Esophagus muscularis mucosa (tissue), 4 donors: ENCODE measurements at places on chromosomes 3 and 15.
A peak's percentile ranks its signal among the peaks of the same experiment; 100 is the strongest.

GRCh38 chr3:40152482-40153133 lies 156.9 kb upstream of the EIF1B start:
- peak; percentile 60 for DNase-seq

DNA sequence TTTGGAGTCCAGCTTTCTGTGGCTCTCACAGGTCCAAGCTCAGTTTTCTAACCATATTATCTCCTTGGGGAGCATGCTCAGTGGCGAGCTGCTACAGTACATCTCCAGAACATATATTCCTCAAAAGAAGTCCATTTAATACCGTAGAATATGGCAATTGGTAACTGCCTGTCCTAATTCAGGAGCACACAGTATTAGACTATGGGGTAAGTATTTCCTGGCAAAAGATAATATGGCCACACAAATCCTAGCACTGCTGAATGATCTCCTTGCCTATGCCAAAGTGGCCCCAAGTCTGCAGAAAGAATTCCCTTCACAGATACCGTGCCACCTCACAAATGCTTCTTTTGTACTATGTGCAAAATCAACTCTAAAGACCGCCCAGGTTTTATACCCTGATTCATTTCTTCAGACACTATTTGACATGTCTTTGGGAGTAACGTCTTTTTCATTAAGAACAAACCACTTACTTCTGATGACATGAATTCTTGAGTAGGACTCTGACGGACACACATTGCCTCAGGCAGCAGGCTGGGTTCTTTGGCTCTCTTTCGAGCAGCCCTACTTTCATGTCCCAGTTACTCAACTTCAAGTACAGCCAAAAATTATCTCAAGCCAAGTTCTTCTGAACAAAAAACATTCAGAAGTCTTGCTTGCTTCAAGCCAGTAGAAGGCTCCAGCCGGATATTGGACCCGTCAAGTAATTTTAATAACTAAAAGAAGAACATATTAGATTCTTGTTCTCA lies 368.3 kb upstream of the DCBLD2 start:
- DNase-seq = peak; percentile 89

GRCh38 chr3:154779571-154779970 lies 300.5 kb upstream of the MME start:
- DNase-seq = no peak

DNA sequence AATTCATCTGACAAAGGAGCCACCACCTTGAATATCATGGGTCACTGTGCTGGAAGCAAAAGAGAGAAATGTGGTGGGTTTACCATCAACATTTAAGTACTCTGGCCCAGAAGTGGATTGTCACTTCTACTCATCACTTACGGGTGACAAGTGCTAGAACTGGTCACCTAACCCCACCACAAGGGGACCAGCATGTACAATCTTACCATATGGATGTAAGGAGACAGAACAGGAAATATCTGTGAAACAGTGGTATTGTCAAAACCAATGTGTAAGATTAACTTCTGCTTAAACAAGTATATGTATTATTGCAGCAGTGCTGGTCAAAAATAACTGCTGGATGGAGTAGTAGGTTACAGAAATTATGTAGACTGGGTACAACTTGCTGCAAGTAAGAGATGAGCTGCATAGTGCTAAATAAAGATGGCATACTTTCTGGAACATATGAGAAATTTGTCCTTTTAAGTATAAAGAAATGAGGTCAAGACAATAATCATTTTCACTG lies 171.8 kb downstream of the POTEB3 start:
- DNase-seq = no peak

- no peak for DNase-seq
Measured at GRCh38 chr3:184099806-184100686, 3.2 kb downstream of the HTR3E start.

- DNase-seq = no peak
Measured at GRCh38 chr3:130895690-130896488, 2.0 kb downstream of the ATP2C1 start.

DNA sequence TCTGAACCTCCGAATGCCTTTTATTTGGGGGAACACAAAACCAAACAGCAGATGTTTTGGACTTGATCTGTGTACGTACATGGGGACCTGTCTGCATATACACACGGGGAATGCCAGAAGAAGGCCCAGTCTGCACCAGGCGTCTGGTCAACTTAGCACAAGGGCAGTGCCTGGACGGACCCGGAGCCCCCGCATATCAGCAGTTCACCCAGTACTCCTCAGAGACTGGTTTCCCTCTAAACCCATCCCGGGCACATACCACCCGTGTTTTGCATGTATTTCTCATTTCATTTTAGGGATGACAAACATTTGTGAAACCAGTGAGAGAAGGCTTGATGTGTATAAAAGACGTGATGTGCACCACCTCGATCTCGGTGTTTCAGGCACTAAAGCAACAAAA lies 49.7 kb downstream of the KLHL25 start:
- DNase-seq = no peak
